GM12892 (cell line): ENCODE measurements at places on chromosomes 7 and 10.

DNA sequence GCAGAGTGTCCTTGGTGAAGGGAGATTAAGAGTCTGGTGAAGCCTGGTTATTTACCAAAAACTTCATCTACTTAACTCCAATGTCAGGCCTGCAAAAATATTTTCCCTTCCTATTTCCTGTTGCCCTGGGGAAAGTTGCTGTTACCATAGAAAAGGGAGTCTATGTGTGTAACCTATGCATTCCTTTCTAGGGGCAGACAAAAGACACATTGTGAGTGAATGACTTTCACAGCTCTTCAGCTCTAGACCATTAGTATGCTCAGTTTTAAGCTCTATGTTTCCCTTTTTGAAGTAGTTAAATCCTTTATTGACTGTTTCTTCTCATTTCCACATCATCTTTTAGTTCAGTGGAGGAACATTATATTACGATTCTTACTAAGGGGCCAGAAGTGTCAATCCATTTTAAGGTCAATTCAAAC lies 45.6 kb upstream of the SGCE start:
- no peak for DNase-seq

GRCh38 chr10:121692626-121693025 lies 94.4 kb upstream of the FGFR2 start:
- no peak for DNase-seq

DNA sequence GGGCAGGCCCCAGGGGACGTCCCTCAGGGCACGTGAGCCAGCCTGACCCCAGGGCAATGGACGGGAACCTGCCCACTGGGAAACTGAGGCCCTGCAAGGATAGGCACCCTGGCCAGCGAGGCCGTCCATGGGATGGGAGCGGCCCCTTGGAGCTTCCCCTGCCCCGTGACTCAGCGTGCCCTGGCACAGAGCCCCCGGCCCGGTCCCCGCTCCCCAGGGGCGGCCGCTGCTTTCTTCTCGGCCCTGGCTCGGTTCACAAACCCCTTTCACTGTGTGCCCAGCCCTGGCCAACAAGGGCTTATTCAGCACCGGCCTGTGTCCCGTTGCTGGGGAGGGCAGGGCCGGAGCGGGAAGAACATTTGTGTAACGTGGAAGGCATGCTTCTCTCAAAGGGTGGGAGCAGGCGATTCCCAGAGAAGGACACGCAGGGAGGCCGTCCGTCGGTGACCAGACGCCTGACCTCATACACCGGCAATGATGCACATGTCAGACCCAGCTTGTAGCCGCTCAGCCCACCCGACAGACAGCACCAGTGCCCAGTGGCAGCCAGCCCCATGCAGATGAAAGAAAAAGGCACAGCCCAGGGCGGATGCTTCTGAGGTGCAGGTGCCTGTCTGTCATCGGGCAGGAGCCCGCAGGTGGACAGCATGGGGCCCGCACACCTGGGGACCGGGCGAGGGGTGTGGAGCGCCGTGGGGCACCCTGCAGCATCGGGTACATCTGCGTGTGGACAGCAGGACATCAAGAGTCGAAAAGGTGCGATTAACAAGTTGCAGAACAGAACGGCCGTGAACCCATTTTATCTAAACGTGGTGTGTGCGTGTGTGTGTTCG lies 94.5 kb downstream of the PDGFA start:
- no peak for DNase-seq

DNA sequence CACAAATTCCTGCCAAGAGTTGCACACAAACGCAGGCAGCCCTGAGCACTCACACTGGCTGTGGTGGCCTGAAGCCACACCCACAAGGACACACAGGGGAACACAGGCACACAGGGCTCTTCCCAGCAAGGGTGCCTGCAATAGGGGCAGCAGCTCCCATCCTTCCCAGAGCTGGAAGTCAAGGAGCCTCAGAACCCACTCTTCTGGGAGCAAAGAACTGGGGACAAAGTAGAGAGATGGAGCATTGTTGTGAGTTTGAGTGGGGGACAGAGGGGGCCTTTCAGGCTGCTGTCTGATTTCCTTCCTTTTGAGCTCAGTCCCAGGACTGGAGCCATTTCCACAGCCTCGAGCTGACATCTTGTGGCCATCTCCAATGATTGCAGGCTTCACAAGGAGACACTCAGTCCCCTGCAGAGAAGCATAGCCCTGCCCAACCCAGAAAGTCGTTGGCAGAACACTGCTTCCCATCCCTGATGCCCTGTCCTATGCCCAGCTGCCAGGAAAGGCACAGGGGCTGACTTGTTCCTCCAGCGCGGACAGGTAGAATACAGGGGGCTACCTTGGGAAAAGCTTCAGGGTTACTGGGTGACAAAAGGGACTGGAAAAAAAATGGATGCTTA lies 34.4 kb upstream of the SLF2 start:
- DNase-seq, result no peak

DNA sequence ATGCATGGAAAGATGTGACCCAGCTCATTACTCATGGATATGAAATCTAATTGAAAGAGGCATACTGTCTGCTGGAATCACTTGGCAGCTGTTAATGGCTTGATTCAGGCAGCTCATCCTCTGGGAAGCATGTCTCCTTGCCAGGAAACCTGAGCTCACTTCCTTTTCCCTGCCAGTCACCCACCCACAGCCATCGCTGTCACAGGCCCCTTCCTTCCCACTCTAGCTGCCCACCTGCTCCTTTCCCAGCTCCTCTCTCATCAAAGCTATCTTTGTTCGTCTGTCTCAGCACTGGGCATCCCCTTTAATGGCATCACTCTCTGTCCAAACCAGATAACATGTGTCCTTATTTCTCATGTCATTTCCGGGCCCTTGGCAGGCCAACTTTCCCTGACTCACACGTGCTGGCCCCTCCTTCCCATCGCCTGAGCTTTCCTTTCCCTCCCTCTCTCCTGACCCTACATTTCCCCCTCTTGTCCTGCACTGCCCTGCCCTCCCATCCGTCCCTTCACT lies 721.9 kb downstream of the TNS3 start:
- no peak for DNase-seq

DNA sequence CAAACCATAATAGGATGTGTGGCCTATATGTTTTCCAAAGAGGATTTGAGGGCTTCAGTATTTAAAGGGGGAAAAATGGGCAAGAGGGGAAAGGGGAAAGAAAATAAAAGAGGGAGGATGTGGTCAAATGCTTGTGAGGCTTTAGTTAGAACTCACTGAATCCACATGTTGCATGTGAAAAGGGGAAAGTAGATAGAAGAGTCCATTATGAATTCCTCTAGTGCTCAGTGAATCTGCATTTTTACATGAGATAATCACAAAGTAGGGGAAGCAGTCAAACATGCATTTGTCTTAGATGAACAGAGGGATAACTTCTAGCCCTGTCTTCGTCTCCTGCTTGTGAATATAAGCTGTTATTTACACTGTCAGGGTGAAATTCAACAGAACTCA lies 24.6 kb upstream of the AKAP9 start:
- no peak for DNase-seq

DNA sequence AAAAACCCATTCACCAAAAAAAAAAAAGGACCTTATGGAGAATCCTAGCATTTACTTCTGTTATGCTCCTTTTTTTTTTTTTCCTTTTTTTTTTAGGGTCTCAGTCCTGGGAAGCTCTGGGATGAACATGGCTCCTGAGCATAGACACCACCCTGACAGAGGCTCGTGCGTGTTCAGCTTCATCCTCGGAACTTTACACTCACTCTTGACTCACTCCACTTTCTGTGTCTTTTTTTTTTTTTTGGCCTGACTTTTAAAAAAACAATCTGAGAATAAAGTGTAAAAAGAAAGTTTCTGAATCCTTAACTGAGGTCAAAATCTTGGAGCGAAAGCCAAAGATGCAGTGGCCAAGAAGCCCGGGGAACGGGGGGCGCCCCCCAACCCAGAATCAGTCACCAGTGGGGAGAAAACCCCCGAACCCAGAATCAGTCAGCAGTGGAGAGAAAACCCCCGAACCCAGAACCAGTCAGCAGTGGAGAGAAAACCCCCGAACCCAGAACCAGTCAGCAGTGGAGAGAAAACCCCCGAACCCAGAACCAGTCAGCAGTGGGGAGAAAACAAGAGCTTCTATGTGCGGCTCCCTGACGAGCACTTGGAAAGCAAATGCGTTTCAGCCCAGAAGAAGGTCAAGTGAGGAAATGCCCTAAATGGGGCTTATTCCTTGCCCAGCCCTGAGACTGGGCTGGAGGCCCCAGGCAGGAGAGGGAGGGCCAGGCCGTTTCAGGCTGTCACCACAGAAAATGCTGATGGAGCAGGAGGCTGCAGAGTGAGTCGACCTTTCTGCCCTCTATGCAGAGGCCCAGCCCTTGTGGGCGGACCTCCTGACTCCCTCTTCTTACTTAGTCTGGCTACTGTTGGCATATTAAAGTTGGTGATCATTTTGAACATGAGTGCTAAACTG lies 19.0 kb upstream of the PFKP start:
- no peak for DNase-seq

GRCh38 chr7:20299647-20300312 lies 30.9 kb upstream of the ITGB8 start:
- DNase-seq, result no peak

DNA sequence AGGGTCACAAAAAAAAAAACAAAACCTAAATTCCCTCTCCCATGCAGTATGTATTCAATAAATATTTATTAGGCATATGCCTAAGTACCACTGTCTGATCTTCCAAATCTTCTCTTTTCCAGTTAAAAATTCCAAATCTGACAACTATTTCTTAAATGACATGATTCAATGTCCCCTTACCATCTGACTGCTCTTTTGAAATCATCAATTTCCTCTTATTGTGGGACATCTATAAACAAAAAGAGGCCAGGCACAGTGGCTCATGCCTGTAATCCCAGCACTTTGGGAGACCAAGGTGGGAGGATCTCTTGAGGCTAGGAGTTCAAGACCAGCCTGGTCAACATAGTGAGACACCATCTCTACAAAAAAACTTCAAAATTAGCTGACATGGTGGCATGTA lies 103.5 kb downstream of the TBXAS1 start:
- no peak for DNase-seq

DNA sequence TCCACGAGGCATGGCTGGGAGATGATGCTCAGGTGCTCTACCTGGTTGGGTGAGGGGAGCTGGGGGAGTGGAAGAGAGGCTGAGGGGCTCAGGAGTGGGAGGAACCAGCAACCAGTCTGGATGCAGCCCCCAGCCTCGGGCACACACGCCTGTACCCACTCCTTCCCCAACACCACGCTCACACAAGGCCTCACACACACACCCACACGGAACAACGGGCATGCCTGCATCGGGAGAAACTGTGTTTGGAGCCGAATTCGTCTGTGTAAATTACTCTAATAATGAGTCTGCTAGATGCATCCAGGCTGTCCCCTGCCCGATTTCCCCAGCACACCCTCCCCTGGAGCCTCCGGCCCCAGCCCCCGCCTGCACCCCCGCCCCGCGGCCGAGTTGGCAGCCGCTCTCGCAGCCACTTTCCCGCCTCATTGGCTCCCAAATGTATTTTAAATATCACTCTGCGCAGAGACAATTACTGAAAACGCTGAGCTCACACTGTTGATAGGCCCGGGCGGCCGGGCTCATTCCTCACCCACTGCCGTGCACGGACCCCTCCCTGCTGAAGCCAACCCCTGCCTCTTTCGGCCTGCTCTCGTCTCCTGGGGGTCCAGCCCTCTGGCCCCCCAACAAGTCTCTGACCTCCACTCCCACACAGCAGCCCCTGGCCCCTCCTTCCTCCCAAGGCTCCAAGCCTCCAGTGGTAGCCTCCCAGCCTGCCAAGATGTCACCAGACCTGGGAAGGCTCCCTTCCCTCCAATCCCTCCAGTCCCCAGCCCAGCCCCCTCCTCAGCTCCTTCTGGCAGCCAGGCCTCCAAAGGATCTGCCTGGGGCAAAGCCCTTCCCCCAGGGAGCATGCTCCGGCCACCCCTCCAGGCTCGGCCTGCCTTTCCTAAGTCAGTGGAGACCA lies 11.1 kb downstream of the H2BK1 start:
- DNase-seq, result no peak

GRCh38 chr10:71763352-71764127 lies 9.8 kb downstream of the VSIR start:
- no peak for DNase-seq

DNA sequence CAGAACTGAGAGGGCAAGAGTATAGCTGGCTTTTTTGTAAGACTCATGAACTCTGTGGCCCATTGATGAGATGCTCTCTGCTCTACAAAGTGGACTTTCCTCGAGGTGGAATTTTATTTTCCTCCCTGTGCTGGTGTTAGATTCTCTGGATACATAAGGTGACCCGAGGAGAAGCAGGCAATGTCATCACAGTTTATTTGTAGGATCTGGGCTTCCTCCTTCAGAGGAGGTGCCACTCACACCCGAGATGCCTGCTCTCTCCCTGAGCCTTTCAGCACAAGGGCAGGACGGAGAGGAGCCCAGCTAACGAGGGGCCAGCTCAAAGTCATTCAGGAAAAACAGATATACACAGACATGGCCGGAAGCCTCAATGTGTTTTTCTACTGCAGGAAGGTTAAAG lies 103.0 kb downstream of the KIAA1217 start:
- no peak for DNase-seq

DNA sequence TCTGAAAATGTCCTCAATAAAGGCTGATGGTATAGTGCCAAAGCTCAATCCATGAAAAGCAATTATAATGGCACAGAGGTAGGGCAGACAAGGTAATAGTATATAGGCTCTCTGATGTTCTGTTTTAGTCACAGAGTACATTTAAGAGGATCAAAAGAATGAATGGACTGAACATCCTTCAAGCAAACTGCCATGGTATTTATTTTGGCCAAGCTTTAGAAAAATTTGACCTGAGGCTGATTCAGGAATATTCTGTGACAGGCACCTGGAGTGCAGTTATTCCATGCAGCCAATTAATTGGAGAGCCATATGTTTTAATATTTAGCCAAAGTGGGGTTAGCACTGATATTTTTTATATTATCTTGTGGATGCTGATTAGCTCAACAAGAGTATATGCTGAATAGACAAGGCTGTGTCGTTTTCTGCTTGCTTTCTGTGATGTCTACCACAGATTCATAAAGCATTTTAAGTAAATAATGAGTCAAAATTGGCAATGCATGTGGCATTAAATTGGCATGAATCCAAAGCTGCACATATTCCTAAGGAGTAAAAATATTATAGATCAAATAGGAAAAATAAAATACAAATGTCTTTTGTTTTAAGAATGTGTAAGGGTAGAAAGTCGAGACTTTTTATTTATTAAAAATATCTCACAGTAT lies 177.4 kb downstream of the PCLO start:
- no peak for DNase-seq

GRCh38 chr10:122461729-122462532 lies 578 bp downstream of the HTRA1 start:
- no peak for DNase-seq

DNA sequence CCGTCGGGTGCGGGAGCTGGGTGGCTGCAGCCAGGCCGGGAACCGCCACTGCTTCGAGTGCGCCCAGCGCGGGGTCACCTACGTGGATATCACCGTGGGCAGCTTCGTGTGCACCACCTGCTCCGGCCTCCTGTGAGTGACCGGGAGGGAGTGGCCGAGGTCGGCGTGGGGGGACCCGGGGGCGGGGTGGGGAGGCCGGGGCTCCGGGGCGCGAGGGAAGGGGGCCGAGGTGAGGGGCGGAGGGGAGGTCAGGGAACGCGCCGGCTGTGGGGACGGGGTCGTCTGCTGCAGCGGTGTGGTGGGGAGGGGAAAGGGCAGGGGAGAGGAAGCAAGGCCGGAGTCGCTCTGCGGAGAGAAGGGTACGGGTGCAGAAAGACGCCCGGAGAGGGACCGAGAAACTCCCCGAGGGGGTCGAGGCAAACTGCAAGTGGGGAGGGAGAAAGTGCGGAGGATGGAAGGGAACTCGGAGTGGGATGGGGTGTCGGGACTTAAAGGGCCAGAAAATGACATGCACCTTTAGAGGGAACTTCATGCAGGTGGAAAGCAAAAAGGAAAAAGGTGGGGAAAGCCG lies 518 bp downstream of the AGFG2 start:
- DNase-seq, result no peak

GRCh38 chr10:78800006-78800405 lies 268.8 kb upstream of the ZMIZ1 start:
- DNase-seq, result no peak
